AG09319 (cell line): ENCODE measurements at places on chromosomes 16 and 17.

DNA sequence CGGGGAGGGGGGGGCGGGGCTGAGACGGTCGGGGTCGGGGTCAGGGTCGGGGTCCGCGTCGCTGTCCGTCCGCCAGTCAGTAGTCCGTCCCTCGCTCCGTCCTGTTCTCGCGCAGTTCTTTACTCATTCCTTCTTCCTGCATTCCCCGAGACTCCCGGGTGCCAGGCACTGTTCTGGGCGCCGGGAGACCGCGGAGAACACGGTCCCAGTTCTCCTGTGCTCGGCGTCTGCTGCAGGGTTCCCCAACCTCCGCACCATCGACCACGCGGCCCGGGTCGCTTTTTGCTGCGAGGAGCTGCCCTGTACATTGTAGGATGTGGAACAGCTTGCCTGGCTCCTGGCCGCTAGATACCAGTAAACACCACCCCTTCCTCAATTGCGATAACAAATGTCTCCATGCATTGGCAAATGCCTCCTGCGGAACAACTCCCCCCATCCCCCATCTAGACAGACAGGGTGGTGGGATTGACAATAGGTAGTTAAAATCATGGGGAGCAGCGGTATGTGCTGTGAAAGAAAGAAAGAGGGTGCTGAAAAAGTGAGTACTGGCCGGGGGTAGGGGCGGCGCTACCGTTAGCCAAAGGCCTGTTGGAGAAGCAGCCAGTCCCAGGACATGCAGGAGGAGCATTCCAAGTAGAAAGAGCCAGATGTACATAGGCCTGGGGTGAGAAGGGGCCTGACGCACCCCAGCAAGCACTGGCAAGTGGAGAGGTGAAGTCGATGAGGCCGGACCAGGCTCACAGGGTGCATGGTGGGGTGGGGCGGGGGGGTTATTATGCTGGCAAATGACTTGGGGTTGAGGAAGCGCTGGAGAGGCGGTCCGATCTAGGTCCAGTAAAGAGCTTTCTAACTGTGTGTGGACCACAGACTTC, 631 bp downstream of the TRAF7 start:
- DNase-seq, result no peak

DNA sequence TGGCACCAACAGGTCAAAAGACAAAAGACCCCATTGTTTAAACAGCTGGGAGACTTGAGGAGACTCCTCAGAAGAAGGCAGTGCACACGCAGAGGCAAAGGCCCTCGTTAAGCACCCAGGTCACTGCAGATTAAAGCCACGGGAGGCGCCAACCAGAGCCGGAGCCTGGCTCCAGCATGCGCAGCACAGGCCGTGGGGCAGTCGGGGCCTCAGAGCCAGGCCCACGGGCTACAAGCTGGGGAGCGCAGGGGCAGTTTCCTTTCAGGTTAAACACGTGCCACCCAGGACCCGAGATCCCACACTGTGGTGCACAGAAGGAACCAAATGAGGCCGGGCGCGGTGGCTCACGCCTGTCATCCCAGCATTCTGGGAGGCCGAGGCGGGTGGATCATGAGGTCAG, 9.2 kb downstream of the PIEZO1 start:
- no peak for DNase-seq

DNA sequence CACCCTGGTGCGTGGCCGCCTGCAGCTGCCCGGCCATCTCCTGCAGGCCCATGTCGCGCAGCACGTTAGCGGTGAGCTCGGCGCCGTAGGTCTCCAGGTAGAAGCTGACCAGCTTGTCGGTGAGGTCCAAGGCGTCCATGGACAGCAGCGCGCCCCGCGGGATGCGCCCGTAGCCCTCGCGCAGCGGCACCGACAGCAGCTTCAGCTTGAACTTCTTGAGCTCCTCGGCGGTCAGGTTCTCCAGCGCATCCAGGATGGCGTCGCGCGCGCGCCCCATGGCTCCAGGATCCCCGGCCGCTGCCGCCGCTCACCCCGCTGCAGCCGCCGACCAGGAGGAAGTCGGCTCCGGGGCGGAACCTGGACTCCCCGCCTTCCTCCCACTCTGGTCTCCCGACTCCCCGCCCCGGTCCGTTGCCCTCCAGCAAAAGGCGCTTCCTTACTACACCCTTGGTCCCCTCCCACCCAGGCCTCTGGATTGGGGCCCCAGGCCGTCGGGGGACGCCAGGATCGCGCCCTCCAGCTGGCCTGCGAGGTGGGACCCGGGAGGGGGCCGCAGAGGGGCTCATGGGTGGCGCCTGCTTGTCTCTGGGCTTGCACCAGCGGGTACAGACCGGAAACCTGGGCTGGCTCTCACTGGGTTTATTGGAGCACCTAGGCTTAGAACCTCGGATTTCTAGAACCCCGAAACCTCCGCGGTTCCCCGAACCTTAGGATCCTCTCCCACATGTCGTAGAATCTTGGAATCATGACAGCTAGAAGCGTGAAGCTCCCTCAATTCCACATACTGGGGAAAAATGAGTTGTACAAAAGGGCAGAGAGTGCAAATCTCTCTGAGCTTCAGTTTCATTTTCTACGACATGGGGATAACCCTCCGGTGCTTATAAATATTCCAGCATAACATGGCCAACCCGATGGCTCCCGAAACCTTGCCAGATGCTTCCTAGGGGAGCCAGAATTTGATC, at the start of gene PYCARD:
Gene PYCARD (minus strand): TSS at position 347 of the 962 bp plus-strand sequence. CDS start 70 bp downstream, at position 277.
- DNase-seq, result no peak

GRCh38 chr16:58105631-58106030, 23.6 kb downstream of the CFAP20 start:
- no peak for DNase-seq

DNA sequence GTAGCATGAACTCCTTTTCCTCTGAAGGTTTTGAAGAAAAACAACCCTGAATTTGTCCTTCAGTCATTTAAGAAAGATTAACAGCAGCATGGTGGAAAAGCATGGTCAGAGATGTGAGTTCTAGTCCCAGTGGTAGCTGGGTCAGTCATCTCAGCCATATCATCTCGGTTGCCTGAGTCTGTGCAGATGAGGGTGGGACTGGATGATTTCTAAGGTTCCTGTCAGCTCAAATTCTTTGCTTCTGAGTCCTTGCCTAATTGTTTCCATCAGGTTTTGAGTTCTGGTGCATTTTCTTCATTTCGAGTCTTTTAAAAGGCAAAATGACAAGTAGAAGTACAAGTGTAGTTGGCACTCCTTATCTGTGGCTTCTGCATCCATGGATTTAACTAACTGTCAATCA, 63.9 kb downstream of the TNRC6C start:
- no peak for DNase-seq

DNA sequence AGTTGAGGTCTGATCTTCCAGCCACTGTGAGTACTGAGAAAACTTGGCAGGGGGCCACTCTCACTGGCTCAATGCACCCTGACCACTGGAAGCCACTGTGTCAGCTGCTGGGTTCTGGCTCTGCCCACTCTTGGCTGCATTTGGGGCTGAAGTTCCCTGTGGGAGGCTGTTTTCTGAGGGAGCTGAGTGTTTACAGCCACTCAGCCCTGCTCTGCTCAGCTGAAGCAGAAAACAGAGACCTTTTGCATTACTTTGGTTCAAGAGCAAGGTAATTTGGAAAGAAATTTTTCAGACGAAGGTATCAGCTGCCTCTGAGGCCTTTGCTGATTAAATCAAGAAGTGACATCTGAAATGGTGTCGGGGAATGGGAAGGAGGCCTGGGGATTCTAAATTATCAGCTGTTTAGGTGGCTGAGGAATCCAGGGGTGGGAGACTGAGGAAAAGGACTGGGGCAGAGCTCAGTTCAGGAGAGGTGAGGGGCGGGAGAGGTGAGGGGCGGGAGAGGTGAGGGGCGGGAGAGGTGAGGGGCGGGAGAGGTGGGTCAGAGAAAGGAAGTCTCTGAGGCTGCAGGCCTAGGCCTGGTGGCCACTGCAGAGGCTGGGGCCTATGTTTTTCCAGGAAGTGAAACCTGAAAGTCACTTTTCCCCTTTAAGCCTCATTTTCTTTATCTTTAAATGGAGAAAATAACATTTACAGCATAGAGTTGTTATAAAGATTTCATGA, at the start of gene ACSM5:
Gene ACSM5 (plus strand): TSS at position 137 of the 723 bp plus-strand sequence. CDS start 1,951 bp downstream, outside the sequence.
- DNase-seq, result no peak

DNA sequence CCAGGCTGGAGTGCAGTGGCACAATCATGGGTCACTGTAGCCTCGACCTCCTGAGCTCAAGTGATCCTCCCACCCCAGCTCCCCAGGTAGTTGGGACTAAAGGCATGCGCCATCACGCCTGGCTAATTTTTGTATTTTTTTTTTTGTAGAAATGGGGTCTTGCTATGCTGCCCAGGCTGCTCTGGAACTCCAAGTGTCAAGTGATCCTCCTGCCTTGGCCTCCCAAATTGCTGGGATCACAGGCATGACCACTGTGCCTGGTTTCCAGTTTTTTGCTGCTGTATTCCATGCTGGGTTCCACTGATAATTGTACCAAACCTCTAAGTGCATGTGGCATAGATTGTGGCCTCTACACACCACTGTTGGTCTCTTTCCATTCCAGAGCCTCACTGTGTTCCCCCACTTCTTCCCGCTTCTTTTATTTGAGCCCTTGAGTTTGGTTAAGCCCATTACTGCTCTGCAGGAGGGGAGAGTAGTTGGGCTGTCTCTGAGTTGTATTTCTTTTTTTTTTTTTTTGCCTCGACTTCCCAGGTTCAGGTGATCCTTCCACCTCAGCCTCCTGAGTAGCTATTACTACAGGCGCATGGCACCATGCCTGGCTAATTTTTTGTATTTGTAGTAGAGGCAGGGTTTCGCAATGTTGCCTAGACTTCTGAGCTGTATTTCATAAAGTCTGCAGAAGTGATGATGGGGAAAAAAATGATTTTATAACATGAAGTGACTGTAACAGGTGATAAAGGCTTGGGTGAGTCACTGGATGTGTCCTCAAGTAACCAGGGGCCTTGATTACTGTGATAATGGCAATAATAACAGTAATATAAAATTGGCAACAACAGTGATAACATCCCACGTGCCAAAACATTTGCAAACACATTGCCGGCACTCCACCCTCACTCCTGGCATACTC, 30.0 kb downstream of the EEF2K start:
- DNase-seq, result no peak

GRCh38 chr16:51696376-51696775, 545.3 kb upstream of the SALL1 start:
- no peak for DNase-seq

- no peak for DNase-seq
Measured at GRCh38 chr16:14275934-14276333, 204.8 kb downstream of the MRTFB start.

GRCh38 chr16:3149193-3149530, 14.3 kb downstream of the ZNF213 start:
- DNase-seq, result no peak

GRCh38 chr16:7545251-7545650, 212.6 kb downstream of the RBFOX1 start:
- DNase-seq, result no peak

- no peak for DNase-seq
Measured at GRCh38 chr16:55565086-55565485, 1.4 kb upstream of the CAPNS2 start.

GRCh38 chr16:85461022-85461813, 151.9 kb upstream of the GSE1 start:
- DNase-seq, result no peak

GRCh38 chr17:70478902-70479301, 309.6 kb downstream of the KCNJ2 start:
- no peak for DNase-seq

- no peak for DNase-seq
Measured at GRCh38 chr16:76583945-76584344, 306.7 kb downstream of the CNTNAP4 start.

- no peak for DNase-seq
Measured at GRCh38 chr17:31580706-31581490, 189.4 kb downstream of the RAB11FIP4 start.

DNA sequence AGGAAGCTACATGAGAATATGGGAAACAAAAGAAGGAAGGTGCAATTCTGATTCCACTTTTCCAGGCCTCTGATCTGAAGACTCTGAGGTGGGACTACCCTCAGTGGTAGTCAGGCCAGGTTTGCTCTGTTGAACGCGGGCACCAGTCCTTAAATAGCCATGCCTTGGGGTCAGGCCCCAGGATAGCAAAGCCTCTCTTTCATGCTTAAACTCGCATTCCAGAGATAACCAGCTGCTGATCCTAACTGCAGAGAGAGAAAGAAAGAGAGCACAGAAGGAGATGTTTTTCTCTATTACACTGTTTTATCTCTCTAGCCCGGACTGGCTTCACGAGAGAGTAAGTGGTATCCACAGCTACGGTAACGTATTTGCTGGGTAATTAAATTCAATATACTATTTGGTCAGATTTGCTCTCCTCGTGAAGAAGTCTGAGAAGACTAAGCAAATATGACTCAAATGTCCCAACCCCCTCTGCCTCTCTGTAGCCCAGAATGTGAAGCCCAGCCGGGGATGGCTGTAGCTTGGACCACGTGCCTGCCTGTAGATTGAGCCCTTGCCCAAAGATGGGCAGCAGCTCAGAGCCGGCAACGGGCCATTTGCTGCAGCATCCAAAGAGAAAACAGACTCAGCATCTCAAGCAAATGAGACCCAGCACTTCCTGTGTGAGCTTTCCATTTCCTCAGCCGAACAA, 122.2 kb downstream of the SMG6 start:
- peak; percentile 93 for DNase-seq

DNA sequence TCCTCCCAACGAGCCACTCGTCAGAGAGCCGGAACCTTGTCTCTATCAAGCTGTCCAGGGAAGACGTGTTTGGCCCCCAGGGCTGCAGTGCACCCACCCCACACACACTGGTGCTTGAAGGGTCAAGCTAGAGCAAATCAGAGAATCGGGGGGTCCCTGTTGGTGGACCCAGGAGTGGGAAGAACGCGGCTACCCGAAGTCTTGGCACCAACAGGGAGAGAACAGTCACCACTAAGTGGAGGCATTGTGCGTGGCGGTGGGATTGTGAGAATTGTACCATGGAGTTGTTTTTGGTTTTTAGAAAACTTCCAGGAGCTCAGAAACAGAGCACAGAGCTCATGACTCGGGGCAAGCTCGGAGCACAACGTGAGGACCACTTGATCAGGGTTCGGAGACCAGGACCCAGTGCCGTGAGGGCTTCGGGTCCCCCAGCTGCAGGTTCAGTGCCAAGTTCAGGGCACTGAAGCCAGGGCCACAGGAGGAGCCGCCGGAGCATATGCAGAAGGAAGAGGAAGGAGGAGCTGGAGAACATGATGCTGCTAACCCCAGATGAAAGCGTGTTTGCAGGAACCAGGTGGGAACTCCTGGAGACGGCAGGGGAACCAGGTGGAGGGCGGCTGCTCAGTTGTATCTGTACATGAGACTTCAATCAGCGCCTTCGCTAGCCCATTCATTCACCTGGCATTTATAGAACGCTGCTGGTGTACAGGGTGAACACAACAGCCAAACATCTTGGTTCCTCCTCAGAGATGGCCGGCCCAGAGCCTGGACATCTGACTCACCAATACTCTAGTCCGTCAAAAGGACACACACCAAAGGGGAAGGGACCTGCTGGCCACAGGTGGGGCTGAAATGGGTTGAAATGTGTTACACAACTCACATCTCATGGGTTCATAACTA, 42.8 kb downstream of the METRNL start:
- DNase-seq, result no peak

- DNase-seq, result no peak
Measured at GRCh38 chr16:2438121-2438520, 8.9 kb downstream of the CCNF start.
